ENCODE measurements at places on chromosomes 1 and 21.

DNA sequence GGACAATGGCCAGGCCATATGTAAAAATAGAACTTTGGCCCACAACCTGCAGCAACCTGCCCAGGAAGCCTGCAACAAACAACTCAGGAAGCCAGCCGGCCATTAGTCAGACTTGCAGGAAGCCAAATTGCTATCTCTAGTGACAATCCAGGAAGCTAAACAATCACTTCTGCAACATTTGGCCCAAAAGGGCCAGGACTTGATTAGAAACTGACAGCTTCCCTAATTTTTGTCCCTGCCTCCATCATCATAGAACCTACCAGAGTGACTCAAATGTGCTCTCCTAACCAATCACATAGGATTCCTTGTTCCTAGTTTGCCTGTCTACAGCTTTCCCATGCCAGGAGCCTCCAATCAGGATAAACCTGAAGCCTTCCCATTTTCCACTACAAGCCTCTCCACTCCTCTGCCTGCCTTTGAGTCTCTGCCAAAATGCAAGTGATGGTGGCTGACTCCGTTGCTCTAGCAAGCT is 639.3 kb downstream of the PTPRU start:
- peak; percentile 70 for DNase-seq

DNA sequence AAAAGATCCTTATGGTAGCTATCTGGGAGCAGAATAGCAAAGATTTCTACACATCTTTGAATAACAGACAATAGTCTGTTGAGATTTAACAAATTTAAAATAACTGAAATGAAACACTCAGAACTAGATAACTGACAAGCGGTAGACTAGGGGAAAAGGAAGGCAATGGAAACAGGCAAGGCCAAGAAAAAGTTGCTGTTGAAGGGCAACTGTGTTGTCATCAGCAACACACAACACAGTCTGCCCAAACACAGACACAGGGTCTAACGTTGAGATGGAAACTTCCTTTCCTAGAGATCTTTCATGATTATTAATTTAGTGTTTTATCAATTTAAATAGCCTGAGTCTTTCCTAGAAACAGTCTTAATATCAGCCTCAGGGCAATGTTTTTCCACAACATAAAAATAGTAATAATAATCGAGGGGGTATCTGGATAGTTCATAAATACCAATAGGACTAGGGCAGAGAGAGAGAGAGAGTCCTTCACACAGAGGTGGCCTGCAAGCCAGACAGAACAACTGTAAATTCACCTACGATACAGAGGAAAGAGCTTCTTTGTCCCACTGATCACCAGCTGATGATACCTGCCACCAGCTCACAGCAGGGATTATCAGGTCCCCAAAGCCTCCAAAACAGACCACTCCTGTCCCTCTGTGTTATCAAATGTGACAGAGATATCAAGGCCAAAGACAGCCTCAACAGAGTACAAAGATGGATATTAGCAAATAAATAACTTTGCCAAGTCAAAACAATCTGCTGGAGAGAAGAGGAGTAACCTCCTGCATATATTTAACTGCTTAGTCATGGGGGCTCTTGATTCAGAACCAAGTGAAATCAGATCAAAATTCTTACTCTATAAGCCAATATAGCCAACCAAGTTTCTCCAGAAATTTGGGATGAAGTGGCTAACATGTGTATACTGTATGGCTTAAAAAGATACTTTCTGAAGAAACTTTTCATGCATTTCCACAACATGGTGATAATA is 245.3 kb downstream of the SLC45A1 start:
- DNase-seq: no peak

GRCh38 chr1:157781048-157781447 is 4.1 kb upstream of the FCRL2 start:
- DNase-seq: no peak

GRCh38 chr1:118931876-118932275 is 56.3 kb downstream of the TBX15 start:
- DNase-seq: no peak

DNA sequence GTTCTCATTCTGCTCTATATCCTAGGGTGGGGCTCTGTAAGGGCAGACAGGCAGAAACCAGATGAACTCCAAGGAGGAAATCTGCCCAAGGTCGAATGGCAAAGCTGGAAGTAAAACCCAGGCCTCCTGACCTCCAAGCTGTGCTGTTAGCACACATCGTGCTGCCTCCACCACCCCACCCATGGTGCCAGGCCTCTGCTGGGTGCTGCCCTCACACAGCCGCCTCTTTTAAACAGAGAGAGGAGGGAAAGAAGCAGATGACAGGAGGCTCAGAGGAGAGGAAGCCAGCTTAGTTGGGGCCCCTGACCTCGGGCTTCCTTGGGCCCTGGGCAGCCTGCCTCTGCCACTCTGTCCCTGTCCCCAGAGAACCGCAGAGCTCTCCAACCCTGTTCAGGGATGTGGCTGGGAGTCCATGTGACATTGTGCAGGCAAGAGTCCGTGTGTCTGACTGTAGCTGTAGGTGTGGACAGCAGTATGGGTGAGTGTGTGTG is 1.1 kb downstream of the SYNC start:
- DNase-seq: peak; percentile 49

GRCh38 chr1:63798284-63798683 is 24.5 kb downstream of the ROR1 start:
- no peak for DNase-seq

- no peak for DNase-seq
These were observed 61.6 kb downstream of the KIF14 start for GRCh38 chr1:200558866-200559459.

DNA sequence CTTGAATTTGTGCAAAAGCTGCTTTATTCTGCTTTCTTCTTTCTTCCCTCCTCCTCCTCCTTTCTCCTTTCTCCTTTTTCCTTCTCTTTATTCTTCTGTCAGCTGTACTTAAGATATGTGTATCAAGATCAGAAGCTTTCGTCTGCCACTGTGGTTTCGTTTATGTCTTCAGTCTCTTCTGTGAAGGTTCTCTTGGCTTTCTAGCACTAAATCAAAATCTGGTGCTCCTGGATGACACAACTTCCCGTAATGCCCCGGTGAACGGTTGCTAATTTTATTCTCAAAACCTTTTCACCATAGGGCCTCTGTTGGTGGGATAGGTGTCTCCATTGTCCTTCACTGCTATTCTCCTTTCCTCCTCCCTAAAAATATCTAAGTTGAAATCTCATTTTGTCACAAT is 5.0 kb downstream of the ATF6 start:
- no peak for DNase-seq

DNA sequence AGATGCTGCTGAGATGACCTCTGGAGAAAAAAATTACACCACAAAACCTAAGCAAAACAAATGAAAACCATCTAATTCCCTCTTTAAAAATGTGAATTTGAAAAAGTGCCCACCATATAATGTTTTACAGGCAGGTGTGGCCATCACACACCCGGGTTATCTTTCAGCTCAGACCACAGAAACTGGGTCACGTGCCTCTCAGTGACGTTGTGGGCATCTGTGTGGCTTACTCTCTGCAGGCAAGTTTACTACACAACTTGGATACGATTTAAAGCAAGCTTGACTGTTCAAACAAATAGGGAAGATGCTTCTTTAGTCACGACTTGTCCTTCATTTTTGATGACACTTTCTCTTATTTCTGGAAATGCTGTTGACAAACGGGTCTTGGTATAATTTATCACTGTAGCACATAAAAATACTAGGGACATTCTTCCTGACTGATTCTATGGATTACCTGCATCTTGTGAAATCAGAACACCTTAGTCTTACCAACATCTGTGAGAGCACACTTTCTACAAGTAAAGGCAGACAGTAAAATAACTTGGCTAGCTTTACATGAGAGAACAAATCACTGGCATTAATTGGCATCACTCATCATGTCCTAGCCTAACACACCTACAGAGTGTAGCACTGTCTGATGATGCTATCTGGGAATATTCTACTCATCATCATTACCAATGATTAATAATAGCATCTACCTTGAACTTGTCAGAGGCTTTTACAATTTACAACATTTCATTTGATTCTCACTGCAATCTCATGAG is 89.3 kb upstream of the EDEM3 start:
- no peak for DNase-seq
